CD4-positive, alpha-beta T cell treated with Interleukin-17A for 4 hours (primary cell): ENCODE measurements at places on chromosomes 4 and X.
A peak's percentile ranks its signal among the peaks of the same experiment; 100 is the strongest.

DNA sequence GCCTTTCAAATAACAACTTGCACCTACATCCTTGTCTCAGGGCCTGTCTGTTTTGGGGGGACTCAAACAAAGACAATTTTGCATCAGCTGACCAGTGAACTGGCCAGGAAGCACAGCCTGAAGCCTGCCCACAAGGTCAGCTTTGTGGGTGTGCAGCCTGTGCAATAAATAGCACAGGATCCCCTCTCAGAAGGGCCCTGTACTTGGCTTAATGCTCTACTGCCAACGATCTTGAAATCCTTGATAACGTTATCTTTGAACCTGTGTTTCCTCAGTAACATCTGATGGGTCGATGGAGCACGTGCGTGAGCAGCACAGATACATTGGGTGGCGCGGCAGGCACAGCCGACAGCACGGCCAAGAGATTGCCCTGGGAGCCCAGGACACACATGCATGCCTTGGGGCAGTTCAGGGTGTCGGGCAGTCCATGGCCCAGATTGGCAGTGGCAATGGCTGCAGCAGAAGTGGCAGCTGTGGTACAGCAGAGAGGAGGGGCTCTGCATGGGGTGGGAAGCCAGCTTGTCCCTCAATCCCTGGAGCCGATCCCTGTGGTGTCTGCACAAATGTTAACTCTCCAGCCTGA, 58.8 kb upstream of the ATP6AP2 start:
- no peak for DNase-seq

GRCh38 chr4:101790521-101791181, at the start of gene BANK1:
BANK1 (plus strand) TSS chr4:101790730; CDS start chr4:101790881, 151 bp downstream.
- peak; percentile 32 for DNase-seq

GRCh38 chr4:3331511-3332394, 38.9 kb downstream of the RGS12 start:
- no peak for DNase-seq

- DNase-seq: no peak
These were observed 49.0 kb downstream of the STARD8 start for GRCh38 chrX:68696267-68696990.

- no peak for DNase-seq
These were observed 1166.3 kb upstream of the PCDH7 start for GRCh38 chr4:29553846-29554245.

DNA sequence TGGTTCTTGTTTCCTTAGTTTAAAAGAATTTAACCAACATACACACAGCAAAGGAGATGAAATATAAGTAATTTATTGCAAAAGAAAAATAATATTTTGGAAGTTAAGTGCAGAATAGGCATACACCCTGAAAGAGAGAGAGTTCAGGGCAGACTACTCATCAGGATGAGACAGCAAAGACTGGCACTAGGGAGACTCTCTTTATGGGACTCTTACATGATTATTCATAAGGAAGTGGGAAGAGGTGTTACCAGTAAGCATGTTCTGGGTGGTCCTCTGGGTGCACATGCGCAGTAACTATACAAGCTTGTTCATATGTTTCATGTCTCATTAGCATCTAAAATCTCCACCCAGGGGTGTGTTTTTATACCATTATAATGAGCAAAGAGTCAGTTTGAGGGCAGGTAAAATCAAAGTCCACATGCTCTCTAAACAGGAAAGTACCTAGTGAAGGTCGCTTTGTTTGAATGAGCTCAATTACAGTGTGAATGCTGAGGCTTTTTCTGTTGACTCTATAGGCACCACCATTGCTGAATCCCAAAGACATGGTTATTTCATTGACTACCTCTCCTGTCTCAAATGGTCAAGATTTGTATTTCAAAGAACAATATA, 38.2 kb upstream of the PRDM5 start:
- DNase-seq: no peak

GRCh38 chr4:113148925-113149324, 99.5 kb downstream of the ANK2 start:
- no peak for DNase-seq

DNA sequence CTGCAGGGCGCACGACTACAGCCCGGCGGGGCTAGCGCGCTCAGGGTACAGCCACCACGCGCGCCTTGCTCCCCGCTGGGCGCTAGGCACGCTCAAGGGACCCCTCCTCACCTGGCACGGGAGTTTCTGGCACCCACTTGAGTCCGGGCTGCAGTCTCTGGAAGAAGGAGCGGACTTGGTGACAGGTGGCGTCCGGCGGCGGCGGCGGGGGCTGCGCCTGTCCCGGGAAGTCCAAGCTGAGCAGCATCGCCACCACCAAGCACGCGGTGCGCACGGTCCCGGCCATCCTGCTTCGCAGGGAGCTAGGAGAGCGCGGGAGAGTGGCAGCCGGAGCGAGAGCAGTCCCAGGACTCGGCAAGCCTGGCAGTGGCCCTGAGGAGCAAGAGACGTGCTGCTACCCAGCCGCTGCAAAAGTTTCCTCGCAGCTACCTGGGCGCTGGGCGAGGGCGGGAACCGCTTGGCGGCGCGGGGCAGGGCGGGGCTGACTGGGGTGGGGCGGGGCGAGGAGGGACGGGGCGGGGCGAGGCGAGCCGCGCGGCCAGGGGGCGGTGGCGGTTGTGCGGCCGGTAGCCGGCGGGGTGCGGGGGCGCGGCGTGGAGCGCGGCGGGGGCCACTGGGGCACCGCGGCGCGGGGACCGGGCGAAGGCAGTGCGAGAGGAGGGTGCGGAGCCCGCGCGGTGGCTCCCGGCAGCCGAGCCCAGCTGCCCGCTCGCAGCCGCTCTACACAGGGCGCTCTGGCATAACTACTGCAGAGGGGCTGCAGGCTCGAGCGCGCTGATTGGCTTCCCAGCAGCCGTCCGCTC, at the start of gene GPC3:
Gene GPC3, minus strand, starts transcription at position 431 of the 803 bp plus-strand sequence.
- DNase-seq: peak; percentile 57

GRCh38 chr4:163810755-163811154, 316.3 kb downstream of the TMA16 start:
- no peak for DNase-seq

DNA sequence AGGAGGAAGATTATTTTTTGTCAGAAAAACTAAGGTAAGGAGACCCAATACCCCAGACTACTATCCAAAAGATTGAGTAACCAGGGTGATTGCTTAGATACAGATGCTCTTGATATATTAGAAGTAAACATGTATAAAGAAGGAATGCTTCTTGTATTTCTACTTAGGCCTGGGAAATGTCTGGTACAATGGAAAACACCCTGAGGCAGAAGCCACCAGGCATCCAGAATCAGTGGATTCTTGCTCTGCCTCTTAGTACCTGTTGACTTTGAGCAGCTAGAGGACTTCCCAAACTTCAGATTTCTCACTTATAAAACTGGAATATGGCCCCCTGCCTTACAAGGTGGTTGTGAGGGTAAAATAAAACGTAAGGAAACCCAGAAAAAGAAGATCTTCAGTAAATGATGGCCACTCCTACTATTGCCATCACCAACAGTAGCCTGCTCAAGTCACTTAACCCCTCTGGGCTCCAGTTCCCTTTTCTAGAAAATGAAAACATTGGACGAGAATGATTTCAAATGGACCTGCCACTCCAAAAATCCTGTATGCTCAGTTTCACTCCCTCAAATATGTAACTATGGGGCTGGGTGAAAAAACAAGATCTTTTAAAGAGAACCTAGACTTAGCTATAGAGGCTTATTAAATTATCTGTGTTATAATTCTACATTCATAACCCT, 56.6 kb downstream of the AMELX start:
- DNase-seq: no peak
